ENCODE measurements at places on chromosomes 1 and 21.

DNA sequence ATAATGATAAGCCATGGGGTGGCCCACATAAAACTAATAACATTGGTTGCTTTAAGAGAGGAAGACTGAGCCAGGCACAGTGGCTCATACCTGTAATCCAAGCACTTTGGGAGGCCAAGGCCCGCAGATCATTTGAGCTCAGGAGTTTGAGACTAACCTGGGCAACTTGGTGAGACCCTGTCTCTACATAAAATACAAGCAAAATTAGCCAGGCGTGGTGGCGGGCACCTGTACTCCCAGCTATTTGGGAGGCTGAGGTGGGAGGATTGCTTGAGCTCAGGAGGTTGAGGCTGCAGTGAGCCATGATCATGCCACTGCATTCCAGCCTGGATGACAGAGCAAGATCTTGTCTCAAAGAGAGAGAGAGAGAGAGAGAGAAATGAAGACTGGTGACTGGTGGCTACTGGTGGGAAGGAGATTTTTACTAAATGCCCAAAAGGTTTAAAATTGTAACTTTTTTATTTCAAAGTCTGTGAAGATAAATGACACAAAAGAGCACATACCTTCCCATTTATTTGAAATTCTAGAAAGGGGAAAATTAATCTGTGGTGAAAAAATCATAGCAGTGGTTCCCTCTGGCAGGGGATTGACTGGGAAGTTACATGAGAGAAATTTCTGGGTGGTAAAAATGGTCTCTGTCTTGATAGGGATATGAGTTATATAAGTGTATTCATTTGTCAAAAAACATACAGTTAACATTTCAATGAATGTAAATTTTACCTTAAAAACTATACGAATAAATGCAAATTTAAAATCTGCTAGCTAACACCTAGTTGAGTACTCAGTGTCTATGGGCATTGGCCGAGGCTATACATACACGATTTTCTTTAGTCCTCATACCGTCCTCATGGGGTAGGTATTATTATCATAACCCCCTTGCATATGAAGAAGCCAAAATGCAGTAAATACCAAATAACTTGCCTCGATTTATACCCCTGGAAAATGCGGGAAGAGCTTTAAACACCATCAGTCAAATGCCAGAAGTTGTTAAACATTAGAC, 2.2 kb upstream of the NBPF1 start:
- peak; percentile 45 for DNase-seq

GRCh38 chr1:44829506-44830384, 13.3 kb downstream of the PTCH2 start:
- no peak for DNase-seq

DNA sequence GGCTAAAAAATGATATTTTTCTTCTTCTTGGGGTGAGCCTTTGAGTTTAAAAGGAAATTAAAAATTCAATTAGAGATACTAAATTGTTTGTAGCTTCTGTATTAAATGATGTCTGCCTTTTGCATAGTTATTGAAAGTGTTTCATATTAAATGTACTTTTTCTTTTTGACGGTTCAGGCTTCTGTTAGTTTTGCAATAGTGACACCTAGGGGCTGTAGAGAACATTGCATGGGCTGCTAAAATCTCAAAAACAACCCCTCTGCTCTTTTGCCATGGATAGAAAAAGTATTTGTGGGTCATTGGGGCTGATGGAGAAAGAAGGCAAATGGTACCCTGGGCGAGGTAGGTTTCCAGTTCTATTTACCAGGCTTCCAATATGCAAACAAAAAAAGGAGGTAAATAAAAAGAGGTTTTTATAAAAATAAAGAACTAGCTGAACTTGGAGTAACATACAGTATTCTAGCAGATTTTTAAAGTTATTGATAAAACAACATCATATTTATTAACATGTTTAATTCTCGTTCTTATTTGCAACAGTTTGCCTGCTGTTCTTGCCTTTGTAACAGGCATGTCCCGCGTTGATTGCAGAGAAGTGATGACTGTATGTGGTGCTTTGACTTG, 115.4 kb upstream of the HOOK1 start:
- DNase-seq = no peak

DNA sequence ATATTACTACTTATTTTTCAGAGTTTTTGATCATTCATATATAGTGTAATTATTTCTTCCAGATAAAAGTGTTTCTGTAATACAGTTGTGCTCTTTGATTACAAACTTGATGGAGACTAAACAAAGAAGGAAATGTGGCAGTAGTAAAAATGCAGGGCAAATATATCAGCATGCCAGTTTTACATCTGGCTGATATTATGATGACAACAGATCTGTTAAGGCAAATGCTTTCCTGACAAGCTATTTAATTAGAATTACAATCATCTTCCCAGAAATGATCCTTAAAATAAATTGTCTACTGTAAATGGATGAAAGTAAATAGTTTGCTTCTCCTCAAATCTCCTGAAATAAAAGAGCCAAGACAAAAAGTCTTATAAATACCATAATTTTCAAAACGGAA, 1659.8 kb downstream of the BRINP3 start:
- DNase-seq = no peak

DNA sequence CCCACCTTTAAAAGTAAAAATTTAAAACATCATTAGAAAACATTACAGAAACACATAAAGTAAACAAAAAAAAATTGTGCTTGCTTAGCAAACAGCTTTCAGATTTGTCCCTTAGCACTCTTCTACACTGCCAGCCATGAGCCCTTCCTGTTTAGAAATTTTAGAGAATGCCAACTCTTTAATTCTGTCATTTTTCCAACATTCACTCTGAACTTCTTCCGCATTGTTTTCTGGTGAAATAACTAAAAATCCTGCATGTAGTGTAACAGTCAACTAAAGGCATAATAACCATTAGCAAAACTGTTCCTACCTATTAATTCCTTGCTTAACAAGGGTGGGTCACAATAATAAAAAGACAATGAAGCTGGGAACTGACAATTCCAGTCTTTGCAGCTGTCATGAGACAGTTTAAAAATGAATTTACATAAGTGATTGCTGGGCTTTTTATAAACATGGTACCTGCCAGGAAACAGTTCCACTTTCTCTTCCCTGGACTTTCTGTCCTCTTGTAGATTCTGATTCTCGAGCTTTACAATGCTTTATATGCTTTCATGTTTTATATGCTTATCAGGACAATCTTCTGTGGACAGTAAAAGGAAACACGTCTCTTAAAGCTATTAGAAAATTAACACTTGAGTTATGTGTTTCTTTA, 19.0 kb downstream of the GNG12 start:
- no peak for DNase-seq

- no peak for DNase-seq
Measured at GRCh38 chr1:112737573-112737972, 22.4 kb upstream of the PPM1J start.

GRCh38 chr21:32278103-32278502, 746 bp downstream of the MIS18A start:
- no peak for DNase-seq

DNA sequence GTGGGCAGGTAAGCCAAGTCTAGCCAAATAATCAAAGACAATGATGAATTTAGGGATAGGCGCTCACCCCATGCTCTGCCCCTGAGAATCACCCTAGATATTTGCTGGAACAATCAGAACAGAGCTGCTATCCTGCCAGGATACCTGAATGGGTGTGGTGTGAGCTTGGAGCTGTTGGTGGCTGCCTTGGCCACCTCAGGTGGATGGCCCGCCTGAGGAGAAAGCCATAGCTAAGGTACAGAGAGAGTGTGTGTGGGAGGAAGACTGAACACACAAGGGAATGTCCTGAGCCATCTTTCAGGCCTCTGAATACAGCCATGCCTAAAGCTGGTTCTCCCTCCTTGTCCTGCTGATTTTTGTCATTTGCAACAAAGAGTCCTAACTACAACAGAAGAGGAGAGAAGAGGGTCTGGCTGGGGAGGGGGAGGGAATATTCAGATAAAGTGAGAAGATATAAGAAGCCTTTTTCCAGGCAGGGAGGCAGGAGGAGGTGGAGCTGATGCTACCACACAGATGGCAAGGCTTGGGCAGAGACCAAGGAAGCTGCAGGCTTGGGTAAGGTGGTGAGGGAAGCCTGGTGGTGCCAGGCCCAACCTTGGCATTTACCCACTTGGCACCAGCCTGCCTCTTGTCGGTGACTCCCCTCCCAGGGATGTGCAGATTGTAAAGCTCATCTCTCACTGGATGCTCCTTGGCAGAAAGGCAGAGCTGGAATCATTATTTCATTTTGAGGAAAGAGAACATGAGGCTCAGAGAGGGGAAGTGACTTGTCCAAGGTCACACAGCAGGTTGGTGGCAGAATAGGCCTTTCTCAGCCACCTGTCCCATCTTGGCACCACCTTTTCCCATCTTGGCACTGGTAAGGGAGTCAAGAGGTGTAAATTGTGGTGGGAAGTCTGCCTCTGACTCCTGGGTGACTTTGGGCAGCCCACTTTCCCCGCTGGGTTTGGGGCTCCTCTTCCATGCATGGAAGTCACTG, 49.7 kb downstream of the NKAIN1 start:
- DNase-seq = no peak

DNA sequence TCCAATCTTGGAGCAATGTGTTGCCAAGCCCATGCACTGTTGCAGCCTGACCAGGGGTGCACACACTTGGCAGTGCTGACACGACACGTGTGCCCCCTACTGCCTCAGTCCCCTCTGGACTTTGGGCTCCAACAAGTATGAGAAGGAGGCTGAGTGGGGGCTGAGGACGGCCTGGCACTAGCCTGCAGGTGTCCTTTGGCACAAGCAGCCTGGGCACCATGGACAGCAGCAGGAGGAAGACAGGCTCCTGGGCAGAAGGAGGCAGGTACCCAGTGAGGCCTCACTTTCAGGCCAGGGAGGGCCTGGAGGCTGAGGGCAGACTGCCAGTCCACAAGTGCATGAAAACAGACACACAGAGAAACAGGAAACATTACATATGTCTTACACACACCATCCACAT, 1702.9 kb upstream of the B3GALT2 start:
- DNase-seq = no peak

GRCh38 chr21:38460171-38460742, 38.0 kb downstream of the ERG start:
- DNase-seq = no peak

- DNase-seq = no peak
Measured at GRCh38 chr21:14711287-14711686, 165.2 kb upstream of the SAMSN1 start.

GRCh38 chr21:25831300-25831960, 96.7 kb downstream of the GABPA start:
- no peak for DNase-seq

GRCh38 chr1:26259005-26259404, 20.9 kb upstream of the SH3BGRL3 start:
- no peak for DNase-seq

GRCh38 chr1:158810311-158810710, 20.8 kb upstream of the MNDA start:
- no peak for DNase-seq

DNA sequence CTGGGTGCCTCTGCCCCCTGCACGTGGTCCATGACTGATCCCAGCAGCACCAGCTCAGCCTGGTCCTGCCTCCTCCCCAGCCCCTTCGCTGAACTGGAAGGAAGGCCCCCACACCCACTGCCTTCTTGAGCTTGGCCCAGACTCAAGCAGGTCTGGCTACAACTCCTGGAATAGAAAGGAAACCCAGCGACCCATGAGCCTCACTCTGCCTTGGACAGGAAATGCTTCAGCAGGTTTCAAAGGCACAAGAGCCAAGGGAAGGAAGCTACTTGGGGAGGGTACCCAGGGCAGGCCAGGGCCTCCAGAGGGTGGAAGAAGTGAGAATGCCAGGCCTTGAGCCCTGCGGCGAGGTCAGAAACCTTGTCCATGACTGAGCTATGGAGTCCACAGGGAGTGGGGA, 35.9 kb upstream of the RD3 start:
- DNase-seq = no peak

- no peak for DNase-seq
Measured at GRCh38 chr1:209106237-209106741, 477.2 kb upstream of the CAMK1G start.

GRCh38 chr1:19635646-19636045, 8.5 kb upstream of the NBL1 start:
- no peak for DNase-seq

- no peak for DNase-seq
Measured at GRCh38 chr1:157658571-157658970, 42.0 kb downstream of the FCRL3 start.

DNA sequence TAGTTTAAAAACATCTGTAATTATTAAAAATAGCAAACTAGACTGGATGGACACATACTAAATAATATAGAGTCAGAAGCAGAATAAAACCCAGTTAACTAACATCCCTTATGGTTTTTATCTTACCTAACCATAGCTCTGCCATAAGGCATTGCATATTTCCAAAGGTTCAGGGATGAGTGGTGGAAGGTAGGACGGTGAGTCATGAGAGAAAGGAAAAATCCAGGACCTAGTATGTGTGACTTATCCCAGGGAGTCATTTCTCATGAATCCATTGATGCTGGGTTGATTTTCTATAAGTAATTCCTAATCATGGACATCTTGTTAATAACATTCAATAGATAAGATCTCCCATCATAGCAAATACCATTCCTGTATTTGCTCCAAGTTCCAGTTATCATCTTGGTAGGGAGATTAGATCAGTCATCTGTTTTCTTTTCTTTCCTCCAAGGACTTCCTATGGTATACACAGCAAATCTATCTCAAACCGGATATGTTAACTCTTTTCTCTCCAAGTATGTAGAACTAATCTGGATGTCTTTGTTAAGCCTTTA, 490.7 kb upstream of the B3GALT2 start:
- DNase-seq = no peak

- DNase-seq = no peak
Measured at GRCh38 chr1:184408580-184408979, 21.8 kb downstream of the C1orf21 start.

DNA sequence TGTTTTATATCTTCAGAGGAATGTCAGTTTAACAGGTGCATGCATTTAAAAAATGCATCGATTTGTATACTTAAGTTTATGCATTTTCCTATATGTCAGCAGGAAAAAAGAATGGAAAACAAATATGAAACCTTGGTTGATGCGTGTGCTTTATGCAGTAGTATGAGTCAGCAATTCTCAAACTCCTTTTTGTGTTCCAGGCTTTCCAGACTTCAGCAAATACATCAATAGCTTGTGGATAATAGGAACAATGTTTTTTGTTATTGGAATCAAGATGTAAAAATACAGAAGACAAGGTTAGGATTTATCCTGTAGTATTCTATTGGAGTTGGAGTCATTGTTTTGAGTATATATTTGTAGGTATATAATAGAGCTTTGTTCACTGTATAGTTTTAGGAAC, 45.2 kb downstream of the CHODL start:
- DNase-seq = no peak

GRCh38 chr1:30677471-30677870, 45.9 kb downstream of the MATN1 start:
- DNase-seq = no peak

DNA sequence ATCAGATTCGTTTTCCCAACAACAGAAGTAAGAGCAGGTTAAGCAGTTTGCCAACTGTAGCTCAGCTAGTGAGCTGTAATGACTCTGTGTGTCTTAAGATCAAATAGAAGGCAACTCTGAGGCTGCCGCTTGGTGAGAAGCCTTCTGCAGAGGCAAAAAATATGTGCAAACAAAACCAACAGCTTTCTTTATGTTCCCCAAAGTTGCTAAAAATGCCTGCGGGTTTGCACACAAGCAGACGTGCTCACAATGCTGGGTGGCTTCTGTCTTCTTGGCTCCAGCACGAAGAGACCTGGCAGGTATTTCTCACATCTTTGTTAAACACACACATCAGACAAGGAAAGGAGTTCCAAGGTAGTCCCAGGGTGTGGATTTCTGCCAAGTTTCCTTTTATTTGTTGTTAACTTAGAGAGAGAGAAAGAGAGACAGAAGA, 158.9 kb upstream of the JUN start:
- DNase-seq = no peak
